ENCODE measurements at places on chromosomes 2 and 18. TPM values are rescaled to one million over a fixed set of nuclear protein-coding genes. Genes with fewer than 3 reads are reported as not detected.

UGT1A4 gene
- not detected for total RNA-seq

LYG1 gene
- 0.65 TPM for total RNA-seq

RPRM gene
- total RNA-seq = 0.44 TPM

C1QL2 gene
- total RNA-seq = not detected

RAB17 gene
- total RNA-seq = 2.4 TPM

TIGD1 gene
- total RNA-seq = 2.8 TPM

KIF5C gene
- 1.1 TPM for total RNA-seq

DSC2 gene
- 14.1 TPM for total RNA-seq

CDK15 gene
- 0.44 TPM for total RNA-seq

TDRD15 gene
- not detected for total RNA-seq

UGT1A8 gene
- not detected for total RNA-seq

CAPN14 gene
- 0.26 TPM for total RNA-seq

MFSD6 gene
- total RNA-seq = 29.8 TPM

CIB4 gene
- not detected for total RNA-seq

RSAD2 gene
- total RNA-seq = 8.0 TPM

MC5R gene
- total RNA-seq = not detected

ZNF804A gene
- 0.09 TPM for total RNA-seq

PROM2 gene
- total RNA-seq = 0.84 TPM

SNORC gene
- total RNA-seq = 1.2 TPM

All from left cardiac atrium (tissue), 4 donors.